ENCODE measurements at places on chromosomes 4 and X.

DNA sequence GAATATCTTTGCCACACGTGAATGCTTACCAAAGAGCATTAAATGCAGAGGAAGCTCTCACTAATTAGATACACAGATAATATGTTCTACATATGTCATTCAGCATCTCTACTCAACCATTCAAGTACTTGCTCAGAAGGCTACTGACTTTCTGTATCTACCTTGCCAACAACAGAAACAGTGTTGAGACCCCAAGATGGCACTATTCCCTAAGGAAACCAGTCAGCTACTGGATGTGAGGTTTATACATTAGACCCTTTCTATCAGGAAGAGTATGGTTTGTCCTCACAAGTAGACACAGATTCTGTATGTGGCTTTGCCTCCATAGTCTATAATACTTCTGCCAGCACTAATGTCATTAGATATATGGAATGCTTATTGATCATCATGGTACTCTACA lies 443.9 kb upstream of the INTU start:
- no peak for DNase-seq

DNA sequence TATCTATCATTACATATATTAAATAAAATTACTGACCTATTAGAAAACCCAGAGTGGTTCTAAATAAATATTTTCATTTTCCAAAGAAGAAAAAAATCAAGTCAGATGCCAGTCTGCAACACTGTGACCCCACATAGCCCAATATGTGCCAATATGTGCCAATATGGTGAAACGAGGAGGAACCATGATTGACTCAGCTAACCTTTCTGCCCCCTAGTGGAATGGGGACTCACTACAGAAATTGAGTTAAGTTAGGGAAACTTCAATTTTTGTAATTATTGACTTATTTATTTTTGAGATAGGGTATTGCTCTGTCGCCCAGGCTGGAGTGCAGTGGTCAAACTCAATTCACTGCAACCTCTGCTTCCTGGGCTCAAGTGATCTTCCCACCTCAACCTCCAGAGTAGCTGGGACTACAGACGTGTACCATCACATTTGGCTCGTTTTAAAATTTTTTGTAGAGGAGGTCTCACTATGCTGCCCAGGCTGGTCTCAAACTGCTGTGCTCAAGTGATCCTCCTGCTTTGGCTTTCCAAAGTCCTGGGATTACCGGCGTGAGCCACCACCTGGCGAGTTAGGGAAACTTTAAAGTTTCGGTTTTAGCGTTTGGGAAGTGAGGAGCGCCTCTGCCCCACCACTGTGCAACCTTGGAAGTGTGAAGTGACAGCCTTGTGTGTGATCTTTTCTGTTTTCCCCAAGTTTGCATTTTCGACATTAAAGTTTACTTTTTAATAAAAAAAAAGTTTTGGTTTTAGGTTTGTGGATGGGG lies 116.8 kb upstream of the SHISA3 start:
- no peak for DNase-seq

- DNase-seq, result no peak
Measured at GRCh38 chr4:20251796-20252655, at the start of gene SLIT2. Gene SLIT2 (plus strand): TSS chr4:20251905. CDS start chr4:20253816, 1,911 bp downstream.

- DNase-seq, result no peak
Measured at GRCh38 chrX:8237718-8238117, 66.7 kb upstream of the VCX2 start.

- no peak for DNase-seq
Measured at GRCh38 chrX:16033331-16033730, 90.0 kb upstream of the GRPR start.

DNA sequence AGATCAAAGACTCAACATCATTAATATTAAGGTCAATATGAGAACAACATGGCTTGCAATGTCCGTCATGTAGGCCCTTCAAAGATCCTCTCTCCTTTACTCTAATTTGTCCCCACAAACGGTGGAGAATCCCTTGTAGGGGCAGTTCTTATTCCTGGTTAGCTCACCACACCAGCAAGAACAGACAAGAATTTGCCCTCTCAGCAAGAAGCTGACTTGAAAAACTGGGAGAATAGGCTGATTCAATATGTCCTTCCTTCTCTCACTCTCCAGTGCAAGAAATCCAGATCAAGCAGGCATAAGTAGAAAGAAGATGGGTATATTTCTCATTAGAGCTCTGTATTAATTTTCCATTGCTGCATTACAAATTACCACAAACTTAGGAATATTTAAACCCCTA lies 704.2 kb upstream of the SLIT2 start:
- DNase-seq, result no peak

- DNase-seq, result no peak
Measured at GRCh38 chrX:110851780-110852179, 56.2 kb upstream of the CHRDL1 start.

GRCh38 chr4:113610537-113610936 lies 151.0 kb downstream of the CAMK2D start:
- no peak for DNase-seq

DNA sequence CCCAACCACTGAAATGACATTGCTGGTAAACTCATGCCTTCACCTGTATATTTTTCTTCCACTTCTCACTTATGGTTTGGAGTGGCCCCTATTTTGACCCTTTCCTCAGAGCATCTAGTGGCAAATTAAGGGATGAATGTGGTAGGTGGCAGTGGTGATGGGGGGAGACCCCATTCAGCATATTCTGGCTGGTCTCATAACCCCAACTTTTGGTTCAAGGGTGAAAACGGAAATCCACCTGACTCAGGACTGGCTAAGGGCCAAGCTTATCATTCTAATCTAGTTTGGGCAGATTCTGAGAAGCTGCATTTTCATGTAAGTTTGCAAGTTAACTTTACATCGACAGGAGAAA lies 47.0 kb upstream of the NSUN7 start:
- DNase-seq, result no peak

DNA sequence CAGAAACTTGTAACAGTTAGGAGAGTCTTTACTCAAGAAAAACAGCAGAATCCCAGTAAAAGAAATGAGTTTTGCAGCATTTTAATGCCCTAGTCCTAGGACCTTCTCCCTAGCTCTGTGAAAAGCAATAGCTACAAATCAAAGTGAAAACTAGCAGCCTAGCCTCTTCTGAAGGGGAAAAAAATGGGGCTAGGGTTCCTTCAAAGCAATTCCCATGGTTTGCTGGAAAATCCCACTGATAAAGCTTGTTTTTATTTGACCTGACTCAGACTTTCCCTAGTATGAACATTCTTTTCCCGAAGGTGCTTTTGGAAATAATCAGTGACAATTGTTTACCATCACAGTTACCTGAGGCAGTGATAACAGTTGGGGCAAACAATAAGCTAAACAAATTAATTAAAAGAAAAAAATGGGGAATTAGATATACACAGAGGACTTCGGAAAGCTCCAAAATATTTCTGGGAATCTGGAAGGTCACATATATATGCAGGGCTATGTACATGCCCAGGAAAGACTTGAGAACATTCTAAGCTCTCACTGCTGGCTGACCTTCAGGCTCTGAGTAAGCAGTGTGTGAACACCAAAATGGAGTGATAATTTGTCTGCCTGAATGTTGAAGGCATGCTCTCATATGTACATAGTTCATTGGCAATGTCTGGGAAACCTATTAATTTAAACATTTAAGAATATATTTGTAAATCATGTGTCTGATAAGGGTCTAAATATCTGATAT lies 285.9 kb downstream of the KCTD8 start:
- DNase-seq, result no peak

DNA sequence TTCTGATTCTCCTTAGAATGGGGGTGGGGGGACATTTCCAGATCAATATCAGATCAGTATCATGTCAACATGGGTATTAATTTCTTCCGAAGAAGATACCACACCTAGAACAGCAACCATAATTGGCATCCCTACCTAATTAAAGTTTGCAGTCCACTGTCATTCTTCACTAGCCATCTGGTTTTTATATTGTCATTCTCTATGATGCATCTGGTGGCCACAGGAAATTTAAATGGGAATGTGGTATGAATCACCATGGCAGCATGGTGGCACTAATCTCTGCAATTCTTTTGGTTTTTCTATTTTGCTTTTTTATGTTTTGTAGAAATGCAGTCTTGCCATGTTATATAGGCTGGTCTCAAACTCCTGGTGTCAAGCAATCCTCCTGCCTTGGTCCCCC lies 16.6 kb upstream of the UBE2D3 start:
- no peak for DNase-seq

GRCh38 chr4:176782191-176782590 lies 10.5 kb downstream of the VEGFC start:
- DNase-seq, result no peak

Data from HS-27A (cell line).